Osteocyte (in vitro differentiated cells): ENCODE measurements at places on chromosomes 2 and 18. TPM values are rescaled to one million over a fixed set of nuclear protein-coding genes. Genes with fewer than 3 reads are reported as not detected.

DNA sequence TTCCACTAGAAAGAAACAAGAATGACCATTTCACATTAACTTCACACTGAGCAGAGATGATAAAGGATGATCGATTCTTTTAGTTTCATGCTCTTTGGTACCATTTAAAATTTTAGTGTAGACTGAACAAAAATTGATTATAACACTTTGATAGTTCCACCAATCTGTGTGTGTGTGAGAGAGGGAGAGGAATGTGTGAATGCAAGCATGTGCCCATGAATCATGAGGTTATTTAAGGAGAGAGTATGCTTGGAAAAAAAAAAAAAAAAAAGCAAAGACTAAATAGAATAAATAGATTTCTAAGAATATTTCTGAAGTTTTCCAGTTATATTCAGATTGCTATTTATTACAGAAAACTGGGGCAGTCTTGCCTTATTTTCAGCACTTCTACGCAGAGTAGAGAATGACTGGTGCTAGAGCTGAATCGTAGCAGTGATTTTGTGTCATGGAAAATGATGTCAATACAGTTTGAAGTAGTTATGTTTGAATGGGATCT, 900.8 kb downstream of the SLC4A3 start:
- DNase-seq = no peak

DNA sequence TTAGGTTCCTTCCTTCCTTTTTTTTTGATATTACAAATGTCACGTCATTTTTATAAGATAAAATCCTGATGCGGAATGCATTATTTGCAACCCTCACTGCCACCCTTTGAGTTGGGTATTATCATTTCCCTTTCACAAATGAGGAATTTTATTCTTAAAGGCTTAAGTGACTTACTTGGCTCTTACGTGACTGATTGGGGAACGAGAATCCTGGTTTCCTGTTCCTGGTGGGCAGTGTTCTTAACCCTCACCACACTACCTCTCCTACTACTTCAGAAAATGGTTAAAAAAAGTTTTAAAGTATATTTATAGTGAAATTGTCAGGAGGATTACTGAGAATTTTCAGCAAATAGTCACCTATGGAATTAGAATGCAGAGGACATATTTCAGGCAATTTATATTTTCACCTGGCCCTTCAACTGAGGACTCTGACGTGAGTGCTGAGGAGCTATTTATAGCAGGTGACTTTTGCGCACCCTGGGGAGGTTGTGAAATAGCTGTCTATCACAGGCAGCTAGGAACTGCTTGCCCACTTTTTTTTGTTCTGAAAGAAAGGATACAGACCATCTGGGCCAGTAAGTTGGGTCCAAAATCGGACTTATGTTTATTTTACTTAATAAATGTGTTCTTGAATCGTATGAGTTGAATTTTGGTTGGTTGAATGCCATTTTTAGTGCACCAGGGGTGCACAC, 18.7 kb upstream of the RASGRP3 start:
- no peak for DNase-seq

- DNase-seq = no peak
These were observed 146.5 kb downstream of the ASB1 start for GRCh38 chr2:238573065-238573778.

GAL3ST2 gene
- total RNA-seq = 0.48 TPM in 1 of 2 replicates, not detected in the other

GRCh38 chr2:64947885-64948284, 41.3 kb upstream of the SLC1A4 start:
- no peak for DNase-seq

NPHP1 gene
- 3.0 and 3.6 TPM in 2 replicates for total RNA-seq

GRCh38 chr2:37671816-37672103, 318 bp upstream of the CDC42EP3 start:
- no peak for DNase-seq

DNA sequence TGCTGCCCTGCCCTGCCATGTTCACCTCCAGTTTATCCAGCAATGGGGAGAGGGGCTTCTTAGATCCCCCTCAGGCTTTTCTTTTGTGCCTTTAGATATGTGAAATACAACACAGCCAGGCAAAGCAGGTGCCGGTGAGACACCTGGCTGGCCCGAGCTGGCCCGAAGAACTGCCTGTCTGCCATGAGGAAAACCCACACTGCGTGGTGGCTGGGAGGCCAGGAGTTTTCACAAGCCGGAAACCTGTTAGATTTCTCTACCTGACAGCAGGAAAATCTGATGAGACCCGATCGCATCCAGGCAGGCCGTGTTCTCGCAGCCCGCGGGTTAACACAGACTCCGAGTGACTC, 5.7 kb upstream of the GAL3ST2 start:
- DNase-seq = peak; percentile 83

DNA sequence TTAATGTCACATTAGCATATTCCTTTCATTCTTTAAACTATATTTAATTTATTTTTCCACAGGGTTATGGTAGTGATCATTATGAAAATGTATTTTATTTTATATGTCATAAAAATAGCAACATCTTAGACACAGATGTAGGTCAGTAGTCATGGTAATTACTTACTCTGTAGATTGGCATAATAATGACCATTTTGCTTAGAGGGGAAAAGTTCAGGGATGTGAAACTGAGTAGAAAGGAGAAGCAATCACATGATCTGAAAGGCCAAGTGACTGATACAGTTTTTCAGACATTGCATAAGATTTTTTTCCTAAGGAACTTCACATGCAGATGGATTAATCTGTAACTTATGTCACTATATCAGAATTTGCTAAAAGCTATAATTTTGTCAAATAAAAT, 286.9 kb downstream of the CTNNA2 start:
- no peak for DNase-seq

DNA sequence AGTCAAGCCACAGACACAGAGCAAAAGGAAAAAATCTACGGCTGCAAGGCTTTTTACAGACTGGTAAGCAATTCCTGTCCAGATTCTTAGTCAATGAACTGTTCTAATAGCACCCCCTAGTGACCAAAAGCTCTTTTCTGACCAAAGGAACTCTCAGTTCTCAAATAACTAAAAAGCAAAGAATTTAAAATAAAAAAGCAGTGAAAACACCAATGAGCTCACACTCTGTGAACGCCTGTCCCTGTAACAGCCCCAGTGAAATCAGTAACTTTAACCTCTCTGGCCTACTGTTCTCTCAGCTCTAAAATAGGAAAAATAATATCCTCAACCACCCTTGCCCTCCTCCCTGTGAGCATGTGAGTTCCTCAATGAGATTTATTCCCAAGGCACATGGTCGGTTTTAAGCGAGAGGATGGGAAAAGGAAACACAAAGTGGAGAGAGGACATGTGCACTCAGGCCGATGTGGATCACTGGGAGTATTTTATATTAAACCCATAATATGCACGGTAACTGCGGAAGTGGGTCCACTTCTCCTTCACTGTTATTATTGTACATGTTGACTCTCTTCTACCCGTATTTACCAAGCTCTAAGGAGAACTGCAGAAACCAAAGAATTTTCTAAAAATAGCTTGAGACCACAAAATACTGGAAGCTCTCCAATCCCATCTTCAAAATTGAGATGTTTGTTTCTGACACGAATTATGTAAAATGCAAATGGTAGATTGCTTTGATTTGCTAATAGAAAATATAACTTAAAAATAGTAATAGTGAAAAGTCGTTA, 128.5 kb downstream of the STK39 start:
- DNase-seq = no peak

GRCh38 chr18:75659535-75660023, 232.1 kb upstream of the SMIM21 start:
- no peak for DNase-seq

DNA sequence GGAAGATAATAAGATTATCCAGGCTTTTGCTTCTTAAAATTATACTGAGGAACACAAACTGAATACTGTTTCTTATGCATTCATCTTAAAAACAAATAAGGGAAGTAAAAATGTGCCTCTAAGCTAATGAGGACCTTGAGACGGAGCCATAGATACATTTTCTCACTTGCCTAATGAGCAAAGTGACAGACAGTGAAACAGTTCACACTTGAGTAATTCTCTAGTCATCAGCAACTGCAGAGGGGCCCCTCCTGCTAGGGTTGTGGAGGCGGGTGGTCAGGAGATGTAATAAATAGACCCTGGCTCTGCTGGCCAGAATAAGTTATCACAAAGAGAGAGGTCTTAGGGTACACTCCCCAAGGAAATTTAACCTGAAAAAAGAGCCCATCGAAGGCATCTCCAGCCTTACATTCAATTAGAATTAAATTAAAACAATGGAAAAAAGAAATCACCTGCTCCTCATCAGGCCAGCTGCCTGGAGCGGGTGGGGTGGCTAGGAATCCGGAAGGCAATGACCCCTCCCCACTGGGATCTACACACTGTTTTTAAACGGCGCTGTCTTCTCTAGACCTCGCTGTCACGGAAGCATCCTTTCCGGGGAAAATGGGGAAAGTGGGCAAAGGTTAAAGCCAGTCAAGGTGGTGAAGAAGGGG, 32.6 kb upstream of the INSIG2 start:
- DNase-seq = no peak

PCARE gene
- total RNA-seq = not detected in 2 replicates

- no peak for DNase-seq
These were observed 74.0 kb downstream of the MCFD2 start for GRCh38 chr2:46841621-46842020.

CTLA4 gene
- total RNA-seq = not detected in 2 replicates

NEU2 gene
- not detected in 2 replicates for total RNA-seq

SERPINB2 gene
- not detected in 2 replicates for total RNA-seq

EFHD1 gene
- total RNA-seq = 106 and 114 TPM in 2 replicates

CLEC4F gene
- not detected in 2 replicates for total RNA-seq

GRP gene
- total RNA-seq = not detected in 2 replicates

PXDN gene
- total RNA-seq = 459 and 488 TPM in 2 replicates

GRCh38 chr2:33042265-33042664, 95.5 kb downstream of the LTBP1 start:
- no peak for DNase-seq

OSBPL1A gene
- total RNA-seq = 29.7 and 29.8 TPM in 2 replicates

- no peak for DNase-seq
These were observed 71.4 kb upstream of the CDH20 start for GRCh38 chr18:61261870-61262269.

DNA sequence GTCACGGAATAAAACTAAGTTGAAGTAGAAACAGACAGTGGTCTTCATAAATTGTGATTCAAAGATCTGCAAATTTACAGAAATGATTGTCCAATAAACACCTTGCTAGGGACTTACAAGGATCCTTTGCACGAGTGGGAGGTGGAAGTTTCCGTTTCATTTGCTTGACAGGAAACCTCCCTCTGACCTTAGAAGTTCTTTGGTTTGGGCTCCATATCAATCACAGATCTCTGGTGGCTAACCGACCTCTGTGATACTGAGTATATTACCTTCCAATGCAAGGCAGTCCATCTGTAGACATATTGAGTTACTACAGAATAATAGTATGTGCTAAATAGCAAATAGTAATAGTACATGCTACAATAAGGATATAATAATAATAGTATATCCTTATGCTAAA, 33.7 kb upstream of the RNF152 start:
- no peak for DNase-seq

GRCh38 chr2:167388497-167388896, 500.2 kb downstream of the XIRP2 start:
- no peak for DNase-seq

- DNase-seq = no peak
These were observed 168.1 kb upstream of the NCK2 start for GRCh38 chr2:105576440-105577241.

- peak; percentile 88 for DNase-seq
These were observed 35.3 kb downstream of the RAB31 start for GRCh38 chr18:9743200-9744016.
